ENCODE measurements at places on chromosomes 2 and 18.

DNA sequence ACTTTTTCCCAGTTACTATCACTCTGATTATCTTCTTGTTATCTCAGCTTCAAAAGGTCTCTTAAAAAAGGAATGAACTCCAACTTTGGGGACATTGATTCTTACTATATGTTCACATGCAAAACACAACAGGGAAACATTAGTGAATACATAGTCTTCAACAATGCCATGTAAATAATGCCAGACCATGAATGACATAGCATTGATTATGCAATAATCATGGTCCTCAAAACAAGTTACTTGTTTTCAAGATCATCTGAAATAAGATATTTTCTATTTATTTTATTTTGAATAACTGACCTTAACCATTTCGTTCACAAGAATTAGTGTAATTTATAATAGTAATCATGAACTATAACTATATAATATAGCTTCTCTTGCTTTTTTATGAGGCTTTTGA lies 902.3 kb downstream of the MBD2 start:
- no peak for DNase-seq

DNA sequence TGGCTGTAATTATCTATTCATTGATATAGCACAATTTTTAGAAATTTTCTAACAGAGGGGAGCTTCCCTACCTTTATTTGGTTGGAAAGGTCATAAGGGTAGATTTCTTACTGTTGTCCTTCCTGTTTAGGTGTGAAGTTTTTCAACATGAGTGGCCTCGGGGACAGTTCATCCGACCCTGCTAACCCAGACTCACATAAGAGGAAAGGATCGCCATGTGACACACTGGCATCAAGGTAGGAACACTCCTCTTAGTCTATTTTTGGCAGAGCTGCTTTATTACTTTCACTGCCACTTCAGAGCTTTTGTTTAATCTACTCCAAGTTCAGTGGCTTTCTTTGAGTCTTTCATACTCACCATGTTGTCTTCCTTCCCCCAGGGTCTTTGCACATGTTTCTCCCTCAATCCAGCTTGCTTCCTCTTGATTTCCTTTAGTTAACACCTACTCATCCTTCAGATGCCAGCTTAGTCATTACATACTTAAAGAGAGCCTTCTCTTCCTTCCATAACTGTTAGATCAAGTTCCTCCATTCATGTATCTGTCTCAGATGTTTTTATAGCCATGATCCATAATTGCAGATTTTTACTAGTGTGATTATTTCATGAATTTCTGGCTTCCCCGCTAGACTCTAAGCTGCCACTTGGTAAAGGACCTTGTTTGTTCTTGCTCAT lies 134.5 kb downstream of the PTRHD1 start:
- DNase-seq: no peak

GRCh38 chr2:20382965-20383810 lies 32.5 kb upstream of the PUM2 start:
- no peak for DNase-seq

GRCh38 chr18:44887227-44887631 lies 206.5 kb downstream of the SETBP1 start:
- peak; percentile 73 for DNase-seq

- DNase-seq: no peak
Measured at GRCh38 chr2:30147715-30148610, 1.2 kb downstream of the YPEL5 start.

DNA sequence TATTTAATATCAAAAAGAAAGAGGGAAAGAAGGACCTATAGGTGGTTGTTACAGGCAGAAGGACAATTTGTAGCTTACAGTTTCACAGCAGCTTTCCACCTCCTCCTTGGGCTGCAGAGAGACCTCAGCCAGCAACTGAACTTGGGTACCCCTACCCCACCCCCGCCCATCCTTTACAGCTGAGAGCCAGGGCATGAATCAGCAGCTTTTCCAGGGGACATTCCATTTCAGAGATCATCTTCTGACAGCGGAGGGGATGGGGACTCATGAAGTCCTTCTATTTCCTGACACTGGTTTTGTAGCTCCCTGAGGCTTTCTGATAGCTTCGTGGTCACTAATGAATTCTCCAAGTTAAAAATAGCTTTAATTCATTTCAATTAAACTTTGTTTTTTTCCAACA lies 96.4 kb downstream of the ITGB1BP1 start:
- no peak for DNase-seq

- DNase-seq: no peak
Measured at GRCh38 chr2:150781142-150781541, 293.7 kb upstream of the RND3 start.

Data from epithelial cell of proximal tubule (primary cell).